Esophagus mucosa (tissue), 1 donor: ENCODE measurements at places on chromosomes 16 and 17. TPM values are rescaled to one million over a fixed set of nuclear protein-coding genes. Genes with fewer than 3 reads are reported as not detected.

DNA sequence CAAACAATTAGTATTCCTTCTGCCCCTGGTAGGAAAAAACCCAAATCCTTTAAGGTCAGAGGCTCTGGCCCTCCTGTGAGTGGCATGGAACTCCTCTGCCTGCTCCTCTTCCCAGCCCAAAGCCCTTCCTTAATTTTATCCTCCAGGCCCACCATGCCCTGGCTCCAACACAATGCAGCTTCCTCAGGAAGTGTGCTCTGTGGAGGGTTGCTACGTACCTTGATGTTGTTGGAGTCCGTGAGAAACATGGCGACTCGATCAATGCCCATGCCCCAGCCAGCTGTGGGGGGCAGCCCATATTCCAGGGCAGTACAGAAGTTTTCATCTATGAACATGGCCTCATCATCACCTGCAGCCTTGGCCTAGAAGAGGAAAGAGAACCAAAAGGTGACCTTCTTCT lies 5.3 kb upstream of the ADAT1 start:
- no peak for ATAC-seq

DNA sequence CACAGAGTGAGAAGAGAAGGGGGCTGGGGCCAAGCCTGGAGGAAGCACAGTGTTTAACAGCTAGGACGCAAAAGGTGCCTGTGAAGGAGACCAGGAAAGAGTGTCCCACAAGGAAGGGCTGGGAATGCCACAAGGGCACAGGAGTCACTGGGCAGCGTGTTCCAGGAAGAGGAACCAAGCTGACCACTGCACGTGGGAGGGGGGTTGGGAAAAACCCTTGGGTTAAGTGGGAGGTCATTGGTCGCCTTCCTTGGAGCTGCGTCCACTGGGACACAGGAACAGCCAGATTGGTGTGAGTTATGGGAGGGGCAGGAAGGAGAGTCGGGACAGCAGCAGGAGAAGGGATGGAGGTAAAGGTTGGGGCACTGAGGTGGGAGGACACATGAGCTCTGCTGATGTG lies 12.9 kb downstream of the TTYH2 start:
- no peak for ATAC-seq

- no peak for ATAC-seq
Observed at GRCh38 chr16:30546115-30546514, 11.5 kb upstream of the ZNF747 start.

DNA sequence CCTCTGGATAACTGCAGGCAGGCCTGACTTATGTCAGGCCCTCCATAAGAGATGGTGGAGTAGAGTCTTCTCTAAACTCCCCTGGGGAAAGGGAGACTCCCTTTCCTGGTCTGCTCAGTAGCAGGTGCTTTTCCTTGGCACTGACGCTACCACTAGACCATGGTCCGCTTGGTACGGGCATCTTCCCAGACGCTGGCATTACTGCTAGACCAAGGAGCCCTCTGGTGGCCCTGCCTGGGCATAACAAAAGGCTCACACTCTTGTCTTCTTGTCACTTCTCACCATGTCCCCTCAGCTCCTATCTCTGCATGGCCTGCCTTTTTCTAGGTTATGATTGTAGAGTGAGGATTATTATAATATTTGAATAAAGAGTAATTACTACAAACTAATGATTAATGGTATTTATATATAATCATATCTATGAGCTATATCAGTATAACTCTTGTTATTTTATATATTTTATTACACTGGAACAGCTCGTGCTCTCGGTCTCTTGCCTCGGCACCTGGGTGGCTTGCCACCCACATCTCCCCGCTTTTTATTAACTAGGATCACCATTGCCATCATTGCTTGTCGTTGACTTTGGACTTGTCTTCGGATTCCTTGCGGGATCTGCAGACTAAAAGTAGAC lies 59.8 kb upstream of the ARL4D start:
- ATAC-seq, result no peak

GRCh38 chr17:57328109-57328882 lies 72.0 kb downstream of the MSI2 start:
- no peak for ATAC-seq

GRCh38 chr17:40922239-40922638 lies 15.2 kb downstream of the KRT23 start:
- ATAC-seq, result peak; percentile 87

DNA sequence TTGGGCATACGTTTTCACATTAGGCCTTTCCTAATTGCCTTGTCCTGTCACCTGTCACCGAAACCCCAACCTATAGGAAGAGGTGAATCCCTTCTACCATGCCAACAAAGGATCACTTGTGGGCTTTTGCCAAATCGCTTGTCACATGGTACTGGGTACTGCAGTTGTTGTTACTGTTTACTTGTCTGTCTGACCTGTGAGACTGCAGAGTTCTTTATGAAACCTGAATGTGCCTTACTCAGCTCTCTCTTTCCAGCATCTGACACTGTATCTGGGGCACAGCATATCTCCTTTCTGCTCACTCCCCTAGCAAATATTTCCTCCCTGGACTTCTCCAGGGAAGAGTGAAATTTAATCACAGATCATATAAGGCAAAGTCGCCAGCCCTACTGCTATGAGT lies 1272.4 kb downstream of the CDH8 start:
- ATAC-seq, result no peak

DNA sequence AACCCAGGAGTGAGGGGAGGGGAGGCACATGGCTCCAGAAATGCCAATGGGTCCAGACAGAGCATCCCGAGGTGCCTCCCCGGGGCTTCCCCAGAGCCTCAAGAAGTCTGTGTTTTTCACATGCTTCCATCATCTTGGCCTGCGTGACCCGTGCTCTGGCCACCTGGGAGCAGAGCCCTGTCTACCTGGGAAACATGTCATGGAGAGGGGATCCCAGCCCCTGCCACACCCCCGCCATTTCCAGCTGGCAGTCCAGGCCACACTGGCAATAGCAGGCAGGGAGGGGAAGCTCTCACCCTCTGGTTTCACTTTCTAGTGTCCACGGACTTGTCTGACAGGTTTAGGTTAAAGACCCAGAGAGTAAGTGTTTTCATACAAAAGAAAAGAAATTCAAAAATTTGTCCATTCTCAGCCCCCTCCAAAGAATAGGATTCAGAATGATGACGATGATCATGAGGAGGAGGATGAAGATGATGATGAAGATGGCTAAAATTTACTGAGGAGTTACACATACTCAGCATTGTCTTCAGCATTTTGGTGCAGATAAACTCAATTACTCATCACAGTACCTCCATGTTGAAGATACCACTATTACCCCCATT lies 9.0 kb downstream of the SMIM5 start:
- no peak for ATAC-seq

GRCh38 chr16:85215478-85216118 lies 103.3 kb upstream of the CIBAR2 start:
- no peak for ATAC-seq

GRCh38 chr16:81712681-81713080 lies 66.4 kb upstream of the PLCG2 start:
- no peak for ATAC-seq

DNA sequence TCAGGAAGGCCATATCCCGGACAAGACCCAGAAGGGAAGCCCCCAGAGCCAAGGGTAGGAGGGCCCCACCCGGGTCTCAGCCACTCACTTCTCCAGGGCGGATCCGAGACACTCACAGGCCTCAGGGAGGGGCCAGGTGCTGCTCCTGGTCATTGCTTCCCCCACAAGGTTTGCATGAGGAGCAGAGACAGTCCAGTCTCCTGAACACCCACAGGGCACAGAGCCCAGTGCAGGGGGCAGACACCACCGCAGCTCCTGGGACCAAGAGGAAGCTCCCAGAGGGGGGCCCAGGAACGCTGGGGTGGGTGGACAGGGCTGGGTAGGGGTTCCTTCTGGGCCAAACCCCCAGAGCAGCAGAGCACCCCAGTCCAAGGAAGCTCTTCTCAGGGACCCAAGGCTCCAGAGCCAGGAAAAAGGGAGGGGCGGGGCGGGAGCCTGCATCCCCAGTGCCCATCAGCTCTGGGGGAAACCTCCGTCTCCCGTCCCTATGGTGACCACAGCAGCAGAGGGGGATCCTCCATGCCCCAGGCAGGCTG lies 709 bp upstream of the MRPL28 start:
- ATAC-seq, result no peak

- ATAC-seq, result no peak
Observed at GRCh38 chr17:35374766-35375344, 1.4 kb upstream of the SLFN11 start.

- no peak for ATAC-seq
Observed at GRCh38 chr16:17303101-17303500, 167.7 kb downstream of the XYLT1 start.

DNA sequence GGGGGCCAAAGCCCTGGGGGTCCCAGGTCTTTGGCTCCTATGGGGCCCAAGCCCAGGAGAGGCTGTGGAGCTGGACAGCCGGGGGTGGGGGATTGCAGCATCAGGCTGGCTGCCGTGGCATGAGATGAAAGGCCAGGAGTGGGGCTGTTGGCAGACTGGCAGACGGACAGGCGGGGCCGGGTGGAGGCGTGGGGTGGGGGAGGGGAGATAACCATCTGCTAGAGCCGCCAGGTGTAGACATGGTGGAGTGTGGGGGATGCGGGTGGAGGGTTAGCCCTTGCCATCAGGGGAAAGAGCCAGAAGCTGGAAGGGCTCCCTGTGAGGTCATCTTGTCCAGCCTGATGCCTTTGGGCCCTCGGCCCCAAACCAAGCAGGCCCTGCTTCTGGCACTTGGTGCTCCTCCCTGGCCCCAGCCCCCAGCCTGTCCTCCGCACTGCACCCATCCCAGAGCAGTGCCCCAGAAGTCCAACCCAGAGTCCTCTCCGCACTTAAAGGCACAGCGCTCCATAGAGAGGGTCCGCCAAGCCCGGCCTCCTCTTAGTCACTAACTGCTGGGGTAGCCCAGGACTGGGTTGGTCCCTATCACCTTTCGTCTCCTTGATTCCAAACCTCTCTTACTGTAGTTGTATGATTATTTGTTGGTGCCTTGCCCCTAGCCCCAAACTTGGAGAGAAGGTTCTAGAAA lies 33.3 kb upstream of the DLX4 start:
- ATAC-seq, result no peak

DNA sequence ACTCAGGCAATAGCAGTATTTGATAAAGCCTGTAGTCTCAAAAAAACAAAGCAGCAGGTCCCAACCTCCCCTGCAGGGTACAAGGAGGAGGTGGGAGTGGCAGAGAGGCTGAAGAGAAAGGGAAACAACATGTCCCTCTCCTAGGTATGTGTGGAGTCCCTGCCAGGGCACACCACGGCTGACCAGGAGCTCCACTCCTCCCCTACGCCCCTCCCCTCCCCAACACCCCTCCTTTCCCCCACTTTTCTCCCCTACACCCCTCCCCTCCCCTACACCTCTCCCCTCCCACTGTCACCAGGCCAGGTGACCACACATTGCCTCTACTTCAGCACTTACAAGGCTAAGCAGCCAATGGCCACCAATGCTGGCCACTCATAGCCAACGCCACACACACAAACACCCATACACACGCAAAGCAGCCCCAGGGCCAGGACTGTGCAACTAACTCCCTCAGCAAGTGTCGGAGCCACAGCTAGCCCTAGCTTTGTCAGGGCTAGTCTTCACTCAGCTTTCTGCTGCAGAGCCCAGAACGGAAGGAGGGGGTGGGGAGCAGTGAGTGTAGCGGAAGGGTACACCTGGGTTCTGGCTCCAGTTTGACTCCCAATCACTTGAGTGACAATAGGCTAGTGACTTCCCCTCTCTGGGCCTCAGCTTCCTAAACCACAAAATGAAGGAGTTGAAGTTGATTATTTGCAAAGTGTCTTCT lies 8.2 kb downstream of the CAVIN1 start:
- ATAC-seq, result peak; percentile 38

GRCh38 chr16:49866595-49867071 lies 10.7 kb upstream of the ZNF423 start:
- no peak for ATAC-seq

DNA sequence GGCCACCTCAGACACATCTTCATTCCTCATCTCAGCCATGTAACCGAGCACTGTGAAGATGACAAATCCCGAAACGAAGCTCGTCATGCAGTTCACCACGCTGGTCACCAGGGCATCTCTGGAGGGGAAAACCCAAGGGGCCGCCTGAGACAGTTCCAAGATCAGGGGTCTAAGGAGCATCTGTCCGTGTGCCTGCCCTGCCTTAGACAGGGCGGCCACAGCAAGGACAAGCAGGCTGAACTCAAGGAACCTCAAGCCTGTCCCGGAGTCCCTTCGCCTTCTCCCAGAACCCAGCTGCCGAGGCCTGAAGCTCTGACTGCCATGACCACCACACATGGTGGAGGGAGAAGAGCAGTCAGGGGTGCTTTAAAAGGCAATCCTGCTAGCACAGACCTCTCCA lies 22.7 kb downstream of the SLC6A4 start:
- ATAC-seq, result peak; percentile 20

GRCh38 chr16:88831838-88832237 lies 20.1 kb upstream of the APRT start:
- ATAC-seq, result peak; percentile 45

DNA sequence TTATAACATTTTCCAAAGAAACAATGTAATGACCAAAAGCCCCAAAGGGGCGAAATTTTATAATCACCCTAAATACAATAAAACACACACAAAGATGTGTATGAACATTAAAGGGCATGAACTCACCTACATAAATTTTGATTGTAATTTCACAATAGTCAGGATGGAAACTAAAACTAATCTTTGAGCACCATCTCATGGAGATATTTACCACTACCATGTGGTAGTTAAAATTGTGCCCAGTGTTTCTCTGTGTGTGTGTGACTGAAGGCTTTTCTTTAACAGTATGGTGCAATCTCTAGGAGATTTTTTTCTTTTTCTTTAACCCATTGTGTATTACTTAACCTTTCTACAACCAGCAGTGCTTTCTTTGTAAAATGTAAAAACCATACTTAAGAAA lies 19.7 kb upstream of the MEIOC start:
- ATAC-seq, result peak; percentile 57

DNA sequence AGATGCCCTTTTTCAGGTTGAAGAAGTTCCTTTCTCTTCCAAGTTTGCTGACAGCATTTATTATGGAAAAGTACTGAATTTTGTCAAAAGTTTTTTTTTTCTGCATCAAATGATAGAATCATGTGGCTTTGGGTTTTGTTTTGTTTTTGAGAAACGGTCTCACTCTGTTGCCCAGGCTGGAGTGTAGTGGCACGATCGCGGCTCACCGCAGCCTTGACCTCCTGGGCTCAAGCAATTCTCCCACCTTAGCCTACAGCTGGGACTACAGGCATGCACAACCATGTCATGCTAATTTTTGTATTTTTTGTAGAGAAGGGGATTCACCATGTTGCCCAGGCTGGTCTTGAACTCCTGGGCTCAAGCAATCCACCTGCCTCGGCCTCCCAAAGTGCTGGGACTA lies 7.3 kb downstream of the CMTM4 start:
- ATAC-seq, result no peak

DNA sequence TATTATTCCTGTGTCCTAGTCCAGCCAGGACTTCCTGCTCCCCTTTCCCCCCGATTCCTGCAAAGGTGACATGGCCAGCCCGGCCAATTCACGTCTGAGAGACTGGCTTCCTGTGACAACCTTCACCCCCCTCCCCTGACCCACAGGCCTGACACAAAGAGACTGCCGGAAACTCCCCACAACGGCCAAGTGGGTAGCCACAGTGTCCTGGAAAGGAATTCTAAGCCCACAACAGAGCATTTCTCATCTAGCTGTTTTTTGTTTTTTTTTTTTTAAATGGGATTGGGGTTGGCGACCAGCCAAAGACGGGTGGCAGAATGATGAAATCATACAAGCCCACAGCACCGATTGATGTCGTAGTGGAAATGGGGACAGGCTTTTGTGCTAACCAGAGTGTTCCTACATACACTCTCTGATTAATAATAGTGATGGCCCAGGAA lies 2.8 kb upstream of the XAF1 start:
- peak; percentile 12 for ATAC-seq

GRCh38 chr16:81401035-81401950 lies 43.3 kb upstream of the CMIP start:
- ATAC-seq, result peak; percentile 87

Gene HBA2
- 8.2 TPM for total RNA-seq

Gene SPG7
- total RNA-seq, result 48.0 TPM

Gene GRAP
- total RNA-seq, result 1.00 TPM

Gene TOP3A
- total RNA-seq, result 23.8 TPM

Gene MPV17L
- total RNA-seq, result 5.6 TPM
